Muscle of leg (tissue), 16 donors: ENCODE measurements at places on chromosomes 2 and 18. TPM values are rescaled to one million over a fixed set of nuclear protein-coding genes. Genes with fewer than 3 reads are reported as not detected.
A peak's percentile ranks its signal among the peaks of the same experiment; 100 is the strongest.

GRCh38 chr2:238289574-238289973 lies 1.2 kb upstream of the PER2 start:
- peaks cover 42% of the 10 kb centered on the region for H3K4me1 ChIP-seq
- peak overlapping the region; percentile 47 for H3K4me3 ChIP-seq
- peak; percentile 23 for DNase-seq
- no peak overlapping the region for H3K27ac ChIP-seq
- H3K36me3 ChIP-seq, result no peaks in the 10 kb centered on the region

- H3K27ac ChIP-seq, result no peak overlapping the region
- no peaks in the 10 kb centered on the region for H3K36me3 ChIP-seq
- H3K4me1 ChIP-seq, result no peaks in the 10 kb centered on the region
- H3K27me3 ChIP-seq, result no peaks in the 10 kb centered on the region
- no peak overlapping the region for H3K4me3 ChIP-seq
Measured at GRCh38 chr2:138334323-138334722, 167.2 kb upstream of the SPOPL start.

DNA sequence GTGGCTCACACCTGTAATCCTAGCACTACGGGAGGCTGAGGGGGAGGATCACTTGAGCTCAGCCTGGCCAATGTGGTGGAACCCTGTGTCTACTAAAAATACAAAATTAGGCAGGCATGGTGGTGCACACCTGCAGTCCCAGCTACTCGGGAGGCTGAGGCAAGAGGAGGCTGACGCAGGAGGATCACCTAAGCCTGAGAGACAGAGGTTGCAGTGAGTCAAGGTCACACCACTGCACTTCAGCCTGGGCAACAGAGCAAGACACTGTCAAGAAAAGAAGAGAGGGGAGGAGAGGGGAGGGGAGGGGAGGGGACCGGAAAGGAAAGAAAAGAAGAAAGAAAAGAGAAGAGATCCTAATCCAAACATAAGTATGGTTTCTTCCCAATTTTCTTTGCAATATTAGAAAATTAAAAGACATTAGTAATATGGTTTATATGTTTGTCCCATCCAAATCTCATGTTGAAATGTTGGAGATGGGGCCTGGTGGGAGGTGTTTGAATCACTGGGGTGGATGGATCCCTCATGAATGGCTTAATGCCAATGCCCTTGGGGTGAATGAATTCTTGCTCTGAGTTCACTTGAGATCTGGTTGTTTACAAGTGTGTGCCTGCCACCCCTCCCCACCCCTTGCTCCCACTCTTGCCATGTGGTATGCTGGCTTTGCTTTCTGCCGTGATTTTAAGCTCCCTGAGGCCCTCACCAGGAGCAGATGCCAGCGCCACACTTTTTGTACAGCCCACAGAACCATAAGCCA lies 50.7 kb downstream of the TRIP12 start:
- peaks cover 10% of the 10 kb centered on the region for H3K36me3 ChIP-seq
- H3K27ac ChIP-seq, result no peak overlapping the region
- no peak for DNase-seq
- peaks cover 2% of the 10 kb centered on the region for H3K4me1 ChIP-seq
- no peaks in the 10 kb centered on the region for H3K27me3 ChIP-seq

DNA sequence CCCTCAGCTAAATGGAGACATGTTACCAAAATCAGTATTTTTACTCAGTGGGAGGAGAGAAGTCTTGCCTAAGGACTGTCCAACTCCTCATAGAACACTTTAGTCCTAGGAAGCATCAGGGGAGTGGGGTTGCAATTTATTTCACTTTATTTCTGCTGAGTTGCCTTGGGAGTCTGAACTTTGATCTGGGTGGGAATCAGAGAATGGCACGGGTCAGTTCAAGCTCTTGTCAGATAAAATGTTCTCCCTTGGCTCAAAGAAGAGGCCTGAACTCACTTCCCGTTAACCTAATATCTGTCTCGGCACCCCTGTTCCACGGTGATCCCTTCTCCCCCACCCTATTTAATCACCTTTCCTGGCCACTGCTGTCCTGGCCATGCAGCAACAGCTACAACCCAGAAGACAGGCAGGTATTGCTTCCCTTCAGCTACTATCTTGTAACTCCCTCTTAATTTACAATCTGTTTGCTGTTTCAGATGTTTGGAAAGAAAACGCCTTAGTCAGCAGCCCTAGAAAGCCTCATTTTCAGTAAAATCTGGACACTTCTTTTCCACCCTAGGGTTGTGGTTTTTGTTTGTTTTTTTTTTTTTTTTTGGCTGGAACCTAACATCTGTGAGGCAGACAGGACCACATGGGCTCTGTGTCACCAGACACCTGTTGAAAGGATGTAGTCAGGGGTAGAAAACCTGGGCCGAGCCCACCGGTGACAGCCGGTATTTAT lies 52.5 kb downstream of the SERTAD2 start:
- H3K4me3 ChIP-seq, result no peak overlapping the region
- peaks cover 17% of the 10 kb centered on the region for H3K4me1 ChIP-seq
- H3K27ac ChIP-seq, result no peak overlapping the region

GRCh38 chr2:64391940-64392339 lies 62.0 kb upstream of the LGALSL start:
- no peak overlapping the region for H3K27ac ChIP-seq
- H3K4me3 ChIP-seq, result no peak overlapping the region
- H3K36me3 ChIP-seq, result no peaks in the 10 kb centered on the region
- no peak for DNase-seq

DNA sequence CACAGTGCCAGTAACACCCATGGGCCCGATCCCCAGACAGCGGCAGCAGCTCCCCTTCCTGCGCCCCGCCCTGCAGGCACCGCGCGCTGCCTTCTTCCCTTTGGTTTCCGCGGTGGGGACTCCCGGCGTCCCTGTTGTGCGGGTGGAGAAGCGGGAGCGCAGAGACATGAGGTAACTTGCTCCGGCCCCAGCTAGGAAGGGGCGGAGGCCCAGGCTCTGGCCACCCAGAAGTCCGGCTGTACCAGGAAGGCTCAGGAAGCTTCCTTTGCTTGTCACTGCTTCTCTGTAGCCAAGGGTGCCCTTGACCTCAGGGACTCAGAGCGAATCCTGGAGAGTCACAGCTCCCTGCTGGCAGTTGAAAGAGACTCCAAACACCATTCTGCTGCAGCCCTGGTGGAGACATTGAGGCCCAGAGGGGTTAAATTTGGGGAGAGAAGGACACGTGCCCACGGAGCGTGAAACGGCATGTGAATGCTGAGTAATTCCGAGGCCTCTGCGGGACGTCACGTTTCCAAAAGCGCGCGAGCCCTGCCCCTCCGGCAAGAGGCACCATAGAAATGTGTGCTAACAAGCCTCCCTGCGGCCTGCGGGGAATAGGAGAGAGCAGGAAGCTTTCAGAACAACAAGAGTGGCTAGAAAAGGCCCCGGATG lies 6.7 kb upstream of the ADCY3 start:
- H3K27me3 ChIP-seq, result peaks cover 6% of the 10 kb centered on the region
- H3K4me3 ChIP-seq, result peak overlapping the region; percentile 9
- peak; percentile 59 for DNase-seq
- peaks cover 12% of the 10 kb centered on the region for H3K4me1 ChIP-seq

DNA sequence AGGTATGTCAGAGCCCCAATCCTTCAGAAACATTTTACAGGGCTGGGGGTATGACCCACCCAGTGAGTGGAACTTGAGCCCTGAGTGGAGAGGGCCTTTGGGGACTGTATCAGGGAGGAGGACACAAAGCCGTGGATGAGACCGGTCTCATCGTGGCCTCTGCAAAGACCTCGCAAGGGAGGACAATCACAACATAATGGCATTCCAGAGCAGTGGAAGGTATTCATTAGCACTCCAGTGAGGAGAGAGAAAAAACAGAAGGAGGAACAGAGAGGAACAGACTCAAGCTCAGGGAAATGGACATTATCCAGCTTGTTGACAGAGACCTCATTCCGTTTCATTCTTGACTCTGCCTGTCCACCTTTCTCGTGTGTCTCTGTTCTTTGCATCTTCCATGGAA lies 38.8 kb upstream of the CTAGE1 start:
- no peak overlapping the region for H3K27ac ChIP-seq
- no peaks in the 10 kb centered on the region for H3K4me1 ChIP-seq
- H3K27me3 ChIP-seq, result no peaks in the 10 kb centered on the region
- H3K4me3 ChIP-seq, result no peak overlapping the region
- no peaks in the 10 kb centered on the region for H3K36me3 ChIP-seq

DNA sequence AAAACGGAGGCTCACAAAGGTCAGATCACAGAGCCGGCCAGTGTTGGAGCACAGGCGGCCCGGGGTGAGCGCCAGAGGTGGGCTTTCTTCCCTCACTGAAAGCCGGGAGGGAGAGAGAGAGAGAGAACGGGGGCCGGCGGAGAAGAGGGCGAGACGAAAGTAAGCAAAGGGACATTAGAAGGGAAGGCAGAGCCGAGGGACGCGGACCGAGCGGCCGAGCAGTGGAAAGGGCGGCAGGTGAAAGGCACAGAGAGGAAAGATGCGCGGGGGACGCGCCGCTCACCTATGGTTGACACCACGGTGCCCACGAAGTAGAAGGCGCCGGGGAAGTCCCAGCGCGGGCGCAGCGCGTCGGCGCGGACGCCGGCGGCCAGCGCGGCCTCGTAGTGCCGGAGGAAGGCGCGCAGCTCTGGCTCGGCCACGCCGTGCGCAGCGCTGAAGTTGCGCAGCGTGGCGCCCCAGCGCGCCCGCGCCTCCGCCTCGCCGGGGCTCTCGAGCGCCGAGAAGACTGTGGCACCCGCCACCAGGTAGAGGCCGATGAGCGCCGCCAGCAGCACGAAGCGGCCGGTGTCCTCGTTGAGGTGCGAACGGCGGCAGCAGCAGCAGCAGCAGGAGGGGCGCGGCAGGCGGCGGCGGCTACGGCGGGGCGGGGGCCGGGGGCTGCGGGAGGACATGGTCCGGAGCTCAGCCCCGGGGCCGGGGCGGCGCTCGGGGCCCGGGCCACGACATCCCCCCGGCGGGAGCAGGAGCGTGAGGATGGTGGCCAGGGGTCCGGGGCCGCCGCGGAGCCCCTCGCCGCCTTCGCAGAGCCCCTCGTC lies 166.9 kb downstream of the MSH2 start:
- peaks cover 50% of the 10 kb centered on the region for H3K27me3 ChIP-seq
- H3K4me3 ChIP-seq, result no peak overlapping the region
- H3K27ac ChIP-seq, result no peak overlapping the region
- no peak for DNase-seq
- H3K36me3 ChIP-seq, result no peaks in the 10 kb centered on the region

- no peaks in the 10 kb centered on the region for H3K36me3 ChIP-seq
- no peaks in the 10 kb centered on the region for H3K4me1 ChIP-seq
- no peak overlapping the region for H3K27ac ChIP-seq
- no peak for DNase-seq
- H3K27me3 ChIP-seq, result peaks cover 2% of the 10 kb centered on the region
Measured at GRCh38 chr2:9076210-9076609, 72.7 kb upstream of the MBOAT2 start.

DNA sequence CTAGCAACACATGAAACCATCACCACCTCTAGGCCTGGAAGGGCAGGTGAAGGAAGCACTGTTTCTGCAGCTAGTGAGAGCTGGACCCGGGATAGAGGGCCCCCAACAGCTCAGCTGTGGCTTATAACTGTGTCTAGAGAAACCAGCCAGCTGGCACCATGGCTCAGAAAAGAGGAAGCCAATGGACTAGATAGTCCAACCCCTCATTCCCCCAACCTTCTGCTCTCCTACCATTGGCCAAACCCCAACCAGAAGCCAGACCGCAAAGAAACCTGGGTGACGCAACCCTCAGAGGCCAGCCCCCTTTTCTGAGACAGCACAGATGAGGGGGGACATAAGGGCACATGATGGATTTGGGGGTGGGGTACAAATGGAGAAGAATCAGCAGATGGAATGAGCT lies 24.3 kb downstream of the SMYD1 start:
- H3K36me3 ChIP-seq, result peaks cover 30% of the 10 kb centered on the region
- H3K27me3 ChIP-seq, result no peaks in the 10 kb centered on the region
- H3K4me1 ChIP-seq, result no peaks in the 10 kb centered on the region
- H3K27ac ChIP-seq, result no peak overlapping the region

- H3K36me3 ChIP-seq, result peaks cover 9% of the 10 kb centered on the region
- H3K27me3 ChIP-seq, result peaks cover 5% of the 10 kb centered on the region
- peaks cover 18% of the 10 kb centered on the region for H3K4me1 ChIP-seq
- peak overlapping the region; percentile 100 for H3K27ac ChIP-seq
- no peak overlapping the region for H3K4me3 ChIP-seq
Measured at GRCh38 chr18:23584019-23584983, 2.0 kb downstream of the NPC1 start.

GRCh38 chr2:177604271-177605065 lies 211.9 kb downstream of the AGPS start:
- H3K36me3 ChIP-seq, result no peaks in the 10 kb centered on the region
- H3K4me1 ChIP-seq, result peaks cover 21% of the 10 kb centered on the region
- H3K27ac ChIP-seq, result peak overlapping the region; percentile 87
- H3K27me3 ChIP-seq, result no peaks in the 10 kb centered on the region

GRCh38 chr2:86048888-86049287 lies 56.8 kb downstream of the POLR1A start:
- H3K36me3 ChIP-seq, result peaks cover 85% of the 10 kb centered on the region
- H3K4me1 ChIP-seq, result peaks cover 3% of the 10 kb centered on the region
- no peaks in the 10 kb centered on the region for H3K27me3 ChIP-seq
- no peak overlapping the region for H3K27ac ChIP-seq

DNA sequence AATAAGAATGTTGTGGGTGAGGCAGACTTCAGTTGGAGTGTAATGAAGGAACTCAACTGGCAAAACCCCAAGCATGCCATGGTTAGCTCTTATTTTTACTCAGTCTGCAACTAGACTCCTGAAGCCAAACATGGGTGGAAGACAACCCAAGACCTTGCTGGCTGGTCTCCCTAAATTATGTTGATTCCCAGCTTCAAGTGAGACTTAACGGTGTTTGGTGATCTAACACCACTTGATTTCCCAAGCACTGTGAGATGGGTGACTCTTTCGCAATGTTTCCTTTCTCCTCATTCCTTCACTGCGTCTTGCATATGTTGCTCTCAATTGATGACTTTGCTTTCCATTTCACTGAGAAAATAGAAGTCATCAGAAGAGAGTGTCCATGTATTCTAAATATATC lies 693.1 kb downstream of the DCC start:
- no peaks in the 10 kb centered on the region for H3K36me3 ChIP-seq
- no peaks in the 10 kb centered on the region for H3K27me3 ChIP-seq
- no peak for DNase-seq
- no peak overlapping the region for H3K4me3 ChIP-seq

DNA sequence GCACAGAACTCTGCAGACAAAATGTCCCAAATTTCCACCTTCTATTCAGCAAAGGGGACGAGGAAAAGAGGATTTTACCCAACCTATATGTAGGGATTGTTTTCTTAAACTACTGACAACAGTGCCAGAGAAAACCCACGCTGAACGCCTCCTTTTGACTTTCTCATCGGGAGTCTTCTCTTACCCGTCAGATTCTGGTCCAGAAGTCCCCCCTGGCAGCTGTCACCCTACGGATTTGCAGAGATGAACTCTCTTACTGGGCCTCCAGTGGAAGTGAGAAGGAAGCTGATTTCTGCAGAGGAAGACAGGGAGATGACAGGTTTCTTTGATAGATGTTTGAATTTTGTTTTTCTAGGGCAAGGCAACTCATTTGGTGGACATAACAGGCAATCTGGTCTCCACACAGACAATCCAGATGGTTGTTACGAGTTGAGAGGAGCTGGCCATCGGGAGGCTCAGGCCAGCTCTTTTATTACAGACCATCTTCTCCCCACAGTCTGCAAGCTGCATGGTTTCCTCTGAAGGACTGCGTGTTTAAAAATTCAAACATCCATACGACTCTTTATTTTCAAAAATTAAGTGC lies 804.3 kb downstream of the RNF144A start:
- H3K27me3 ChIP-seq, result no peaks in the 10 kb centered on the region
- no peak overlapping the region for H3K27ac ChIP-seq
- DNase-seq, result no peak
- H3K36me3 ChIP-seq, result no peaks in the 10 kb centered on the region
- H3K4me1 ChIP-seq, result no peaks in the 10 kb centered on the region

The G6PC2 gene
- not detected for total RNA-seq

The CFC1 gene
- not detected for total RNA-seq

The TCF7L1 gene
- 5.1 TPM for total RNA-seq

The DNAJC27 gene
- 5.4 TPM for total RNA-seq

The PIAS2 gene
- total RNA-seq, result 30.4 TPM
